ENCODE measurements at places on chromosomes 2 and 18. TPM values are rescaled to one million over a fixed set of nuclear protein-coding genes. Genes with fewer than 3 reads are reported as not detected.

DNA sequence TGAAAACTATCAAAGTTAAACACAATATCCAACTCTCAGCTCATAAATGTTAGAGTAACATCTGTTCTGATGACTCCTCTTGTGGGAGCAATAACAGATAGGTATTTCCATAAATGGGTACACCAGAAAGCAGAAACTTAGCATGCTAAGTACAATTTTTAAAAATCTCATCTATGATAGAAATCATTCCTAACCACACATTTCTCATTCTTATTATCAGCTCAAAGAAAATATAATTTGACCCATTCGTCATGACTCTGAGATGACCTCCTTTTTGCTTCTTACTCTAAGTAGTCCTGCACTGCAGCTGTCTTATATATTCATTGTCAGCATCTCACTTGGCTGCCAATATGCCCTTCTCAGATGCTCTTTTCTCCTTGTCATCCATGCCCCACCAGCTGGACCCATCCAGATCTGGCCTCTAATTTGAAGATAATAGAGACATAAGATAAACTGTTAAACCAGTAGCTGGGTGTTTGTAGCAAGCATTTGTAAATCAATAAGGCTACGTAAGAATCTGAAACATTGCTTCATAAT is 298.3 kb downstream of the KCNS3 start:
- no peak for DNase-seq

- DNase-seq = no peak
Measured at GRCh38 chr2:28729698-28730097, 21.9 kb upstream of the PPP1CB start.

DNA sequence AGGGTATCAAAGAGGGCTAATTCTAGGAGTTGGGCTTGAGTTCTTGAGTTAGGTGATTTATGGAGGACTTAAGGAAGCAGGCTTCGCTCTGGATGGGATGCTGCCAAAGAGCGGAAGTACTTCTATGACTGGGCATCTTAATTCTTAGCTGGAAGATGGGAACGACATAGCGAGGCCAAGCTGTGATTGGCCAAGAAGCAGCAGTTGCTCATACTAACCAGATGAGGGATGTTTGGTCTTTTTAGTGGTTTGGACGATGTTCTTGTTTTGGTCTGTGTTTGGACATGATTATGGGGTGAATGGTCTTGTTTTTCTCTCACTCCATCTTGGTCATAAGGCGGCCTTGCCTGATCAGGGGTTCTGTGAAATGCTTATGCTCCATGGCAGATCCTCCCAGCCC is 133.7 kb downstream of the MSH2 start:
- no peak for DNase-seq

DNA sequence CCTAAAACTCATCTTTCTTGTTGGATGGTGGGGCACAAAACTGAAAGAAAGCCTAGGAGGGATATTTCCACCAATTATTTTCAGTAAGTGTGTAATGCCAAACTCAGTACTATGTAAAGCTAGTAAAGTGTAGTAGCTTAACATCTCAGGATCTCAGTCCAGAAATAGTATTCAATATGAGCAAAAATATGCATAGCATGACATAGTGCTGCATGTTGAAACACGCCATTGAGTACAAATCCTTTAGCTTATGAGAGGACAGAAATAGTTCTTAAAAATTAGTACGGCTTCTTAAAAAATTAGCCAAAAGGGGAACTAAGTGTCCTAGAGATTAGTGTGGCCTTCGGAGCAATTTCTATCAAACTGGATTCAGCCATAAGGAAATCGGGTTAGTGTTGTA is 21.7 kb upstream of the ATL2 start:
- no peak for DNase-seq

- no peak for DNase-seq
Measured at GRCh38 chr2:8593243-8593642, 88.6 kb upstream of the ID2 start.

- DNase-seq = no peak
Measured at GRCh38 chr18:75054046-75054445, 154.9 kb downstream of the PTGR3 start.

Gene KCNK3
- 30.9 TPM for total RNA-seq

DNA sequence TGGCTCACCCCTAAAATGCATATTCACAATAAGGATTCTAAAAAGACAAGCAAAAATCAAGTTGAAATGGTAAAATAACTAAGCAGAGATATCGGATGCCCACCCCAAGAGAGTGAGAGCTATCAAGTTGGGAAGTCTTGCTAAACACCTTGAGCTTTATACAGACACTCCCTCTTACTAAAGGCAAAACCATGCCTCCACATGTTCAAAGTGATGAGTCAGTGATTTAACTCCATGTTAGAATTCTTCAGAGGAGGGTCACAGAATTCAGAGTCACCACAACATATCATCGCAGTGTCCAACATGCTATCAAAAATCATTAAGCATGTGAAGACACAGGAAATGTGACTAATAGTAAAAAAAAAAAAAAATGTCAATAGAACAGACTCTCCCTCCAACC is 20.6 kb upstream of the ST8SIA3 start:
- no peak for DNase-seq

- no peak for DNase-seq
Measured at GRCh38 chr2:207226671-207227061, 60.9 kb upstream of the KLF7 start.

Gene CFAP210
- total RNA-seq = not detected

DNA sequence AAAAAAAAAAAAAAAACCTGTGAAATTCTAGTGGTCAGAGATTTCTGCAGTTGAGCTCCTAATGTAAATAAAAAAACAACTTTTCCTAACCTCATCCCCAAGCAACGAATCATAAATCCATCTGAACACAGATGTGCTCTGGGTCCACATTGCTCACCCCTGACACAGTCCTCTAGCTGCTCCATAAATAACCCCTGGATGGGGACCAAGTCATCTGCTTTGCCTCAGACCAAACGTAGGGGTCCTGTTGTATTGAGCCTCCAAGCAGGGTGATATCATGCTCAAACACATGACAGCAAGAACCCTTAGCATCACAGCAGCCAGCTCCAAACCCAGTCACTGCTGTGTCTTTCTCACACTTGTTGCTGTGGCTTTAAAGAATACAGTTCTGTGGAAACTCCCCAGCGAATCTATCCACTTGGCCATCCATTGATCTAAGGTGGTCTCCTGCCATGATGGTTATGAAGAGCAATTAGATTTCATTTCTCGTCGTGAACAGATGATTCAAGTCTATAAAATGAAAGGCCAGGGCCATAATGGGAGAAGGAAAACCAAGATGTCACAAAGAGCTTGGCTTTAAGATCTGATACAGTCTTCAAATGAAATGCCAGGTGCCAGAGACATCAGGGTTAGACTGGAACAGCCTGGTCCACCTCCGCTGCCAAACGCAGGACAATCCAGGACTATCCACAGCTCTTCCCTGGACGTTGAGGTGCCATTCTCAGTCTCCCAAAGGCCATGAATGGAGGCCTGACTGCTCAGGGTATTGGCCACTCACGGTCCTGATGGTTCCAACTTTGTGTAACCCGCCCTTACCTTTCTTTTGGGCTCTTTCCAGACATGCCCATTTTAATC is 39.0 kb downstream of the TBC1D8 start:
- DNase-seq = peak; percentile 48

DNA sequence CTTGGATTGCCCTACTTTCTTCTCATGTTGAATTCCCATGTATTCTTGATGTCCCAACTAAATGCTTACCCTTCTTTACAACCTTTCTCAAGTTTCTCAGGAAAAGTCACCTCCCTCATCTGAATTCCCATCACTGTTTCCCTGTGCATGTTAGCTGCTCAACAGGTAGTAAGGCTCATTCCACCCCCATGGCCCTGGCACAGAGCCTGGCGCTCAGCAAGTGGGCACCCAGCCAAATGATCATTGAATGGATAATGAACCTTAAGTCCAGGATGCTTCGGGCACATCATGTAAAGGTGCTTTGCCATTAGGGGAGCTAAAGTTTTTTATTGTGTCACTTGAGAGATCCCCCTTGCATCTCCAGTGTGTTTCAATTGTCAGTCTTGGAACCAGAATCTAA is 124.0 kb downstream of the PKP4 start:
- DNase-seq = no peak

DNA sequence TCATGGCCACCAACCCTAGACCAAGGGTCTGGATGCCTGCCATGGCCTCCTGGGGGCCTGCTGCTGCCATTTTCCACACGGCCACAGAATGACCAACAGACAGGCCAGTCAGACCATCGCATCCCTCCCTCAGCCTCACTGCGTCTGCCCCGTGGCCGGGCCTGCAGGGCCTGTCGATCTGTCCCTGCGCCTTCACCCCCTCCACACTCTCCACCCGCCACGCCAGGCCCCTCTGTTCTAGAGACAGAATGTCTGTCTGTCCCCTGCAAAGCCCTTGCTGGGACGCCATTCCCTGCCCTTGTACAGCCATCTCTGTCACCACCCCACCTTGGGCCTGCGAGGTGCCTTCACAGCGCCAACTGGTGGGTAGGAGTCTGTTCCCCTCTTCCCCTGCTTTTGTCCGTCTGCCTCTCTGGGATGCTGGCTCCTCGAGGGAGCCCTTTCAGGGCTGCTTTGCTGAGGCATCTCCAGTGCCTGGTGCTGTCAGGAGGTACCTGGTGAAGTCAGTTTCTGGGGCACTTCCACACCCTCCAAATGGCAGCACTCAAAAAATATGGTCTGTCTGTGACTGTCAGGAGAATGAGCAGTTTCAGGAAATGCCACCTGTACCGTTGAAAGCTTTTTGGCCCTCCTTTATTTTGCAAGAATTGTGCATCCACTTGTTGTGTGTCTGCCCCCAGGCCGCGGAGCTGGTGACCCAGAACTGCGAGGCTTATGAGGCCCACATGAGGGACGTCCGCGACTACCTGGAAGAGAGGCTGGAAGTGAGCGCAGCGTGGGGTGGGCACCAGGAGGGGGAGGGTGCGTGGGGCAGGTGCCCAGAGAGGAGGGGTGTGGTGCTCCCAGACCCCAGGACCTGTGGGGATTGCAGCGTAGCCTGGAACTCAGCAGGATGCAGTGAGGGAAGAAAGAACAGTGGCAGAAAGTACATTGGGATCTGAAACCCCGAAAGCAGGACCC is 6.7 kb upstream of the ESPNL start:
- no peak for DNase-seq

DNA sequence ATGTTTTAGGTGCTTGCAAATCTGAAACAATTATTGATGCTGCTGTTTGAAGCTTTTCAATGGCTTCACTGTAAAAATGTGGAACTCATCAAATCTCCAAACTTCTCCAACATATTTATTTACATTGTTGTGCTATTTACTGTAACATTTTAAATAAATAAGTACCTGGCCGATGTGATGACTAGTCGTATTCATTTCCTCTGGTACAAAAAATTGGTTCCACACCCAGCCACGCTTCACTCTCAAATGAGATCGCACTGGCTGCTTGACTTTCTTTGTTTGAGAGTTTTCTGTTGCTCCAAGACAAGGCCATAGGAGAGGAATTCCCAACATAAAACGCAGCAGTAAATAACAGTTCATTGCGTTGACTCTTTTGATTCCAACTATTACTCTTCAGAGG is 32.0 kb downstream of the CDH19 start:
- no peak for DNase-seq

- no peak for DNase-seq
Measured at GRCh38 chr18:8959551-8960135, 142.9 kb upstream of the NDUFV2 start.

Gene IL1RL1
- total RNA-seq = 1.8 TPM

GRCh38 chr2:163692611-163693482 is 43.0 kb downstream of the FIGN start:
- DNase-seq = no peak

- no peak for DNase-seq
Measured at GRCh38 chr2:183269956-183270355, 145.7 kb downstream of the NUP35 start.

GRCh38 chr18:46334868-46335281 is 230.7 kb downstream of the HAUS1 start:
- no peak for DNase-seq

Gene CERKL
- not detected for total RNA-seq

Gene AQP12A
- total RNA-seq = not detected

Gene PMAIP1
- 0.50 TPM for total RNA-seq

GRCh38 chr2:120650022-120650644 is 85.5 kb upstream of the GLI2 start:
- no peak for DNase-seq

DNA sequence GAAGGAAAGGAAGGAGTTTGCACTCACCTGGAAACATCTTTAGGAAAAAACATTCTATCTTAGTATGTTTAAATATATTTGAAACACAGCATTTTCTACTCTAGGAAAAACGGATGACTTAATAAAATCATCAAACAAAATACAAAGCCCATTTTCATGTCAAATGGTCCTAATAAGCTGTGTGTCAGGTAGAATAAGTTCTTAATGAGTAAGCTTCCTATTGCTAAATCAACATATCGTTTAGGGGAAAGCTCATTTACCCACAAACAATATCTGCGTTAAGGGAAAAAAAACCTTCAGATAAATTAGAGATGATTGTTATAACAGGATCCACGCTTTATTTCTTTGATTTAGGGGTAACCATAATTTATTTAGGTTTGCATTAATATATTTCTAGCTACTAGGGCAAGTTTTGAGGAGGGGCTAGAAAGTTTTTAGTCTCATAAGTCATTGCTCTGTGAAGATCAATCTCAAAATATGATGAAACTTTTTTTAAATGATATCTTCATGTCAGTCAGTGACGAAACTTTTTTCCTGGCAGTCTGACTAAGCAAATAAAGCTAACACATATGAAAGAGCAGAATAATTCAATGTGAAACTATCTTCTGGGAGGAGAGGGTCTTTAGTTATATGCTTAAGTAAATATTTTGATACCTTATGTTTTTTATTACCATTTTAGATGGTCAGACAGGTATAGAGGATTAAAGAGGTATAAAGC is 147.1 kb downstream of the WDSUB1 start:
- DNase-seq = no peak

Gene GFPT1
- 40.0 TPM for total RNA-seq

GRCh38 chr2:28425464-28425835 is 32.8 kb downstream of the FOSL2 start:
- DNase-seq = no peak

Gene STPG4
- total RNA-seq = not detected

Gene OTOF
- total RNA-seq = 0.18 TPM

Gene MOGAT1
- 0.47 TPM for total RNA-seq

Gene SERPINB5
- not detected for total RNA-seq

DNA sequence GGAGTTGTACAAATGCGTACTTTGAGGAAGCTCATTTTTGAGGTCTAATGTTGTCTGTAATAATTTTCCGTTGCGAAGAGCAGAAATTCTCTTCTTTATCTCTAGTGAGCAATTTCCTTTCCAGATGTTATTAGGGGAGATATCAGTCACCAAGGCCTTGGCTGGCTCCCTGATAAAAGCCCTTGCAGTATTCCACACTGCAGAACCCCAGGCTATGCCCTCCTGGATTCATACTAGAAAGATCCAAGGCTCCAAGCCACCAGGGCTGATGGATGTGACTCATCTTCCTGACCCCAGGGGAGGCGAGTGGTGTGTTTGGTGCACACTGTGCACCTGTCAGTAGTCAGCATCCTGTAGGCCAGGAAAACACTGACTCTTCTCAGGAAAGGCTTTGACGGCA is 34.7 kb downstream of the INO80C start:
- DNase-seq = peak; percentile 62

All from left cardiac atrium (tissue), 4 donors.